T-helper 1 cell treated with Interleukin-12 subunit alpha and Interleukin-12 subunit beta and Interleukin-4 antibody, amounts not matched to agents 30 ng/mL and 1 ng/mL, for 36 hours (primary cell): ENCODE measurements at places on chromosomes 11 and 22. TPM values are rescaled to one million over a fixed set of nuclear protein-coding genes. Genes with fewer than 3 reads are reported as not detected.

HEPN1 gene
- not detected in 2 replicates for total RNA-seq

VWCE gene
- 5.5 and 6.3 TPM in 2 replicates for total RNA-seq

CRYBB2 gene
- total RNA-seq: 0.27 TPM in 1 of 2 replicates, not detected in the other

OR8G5 gene
- not detected in 2 replicates for total RNA-seq

CHADL gene
- 0.24 and 0.27 TPM in 2 replicates for total RNA-seq

KIAA1671 gene
- total RNA-seq: 22.4 and 22.9 TPM in 2 replicates
